ENCODE measurements at places on chromosomes 5 and 9.

DNA sequence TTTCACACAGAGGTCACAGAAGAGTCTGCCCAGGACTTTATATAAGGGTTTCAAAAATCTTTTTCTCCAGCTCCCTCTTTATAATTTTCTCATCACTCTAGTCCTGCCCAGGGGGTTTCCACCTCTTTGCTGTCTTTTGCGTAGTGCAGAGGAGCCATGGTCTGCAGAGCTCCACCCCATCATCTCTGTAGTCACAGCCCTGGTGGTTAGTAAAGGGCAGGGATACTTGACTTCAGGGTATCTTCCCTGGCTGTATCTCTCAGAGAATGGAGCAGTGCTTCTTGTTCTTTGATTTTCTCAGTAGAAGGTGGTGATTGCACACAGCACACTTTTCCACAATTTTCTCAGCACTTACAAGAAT is 900.6 kb upstream of the COX7C start:
- no peak for DNase-seq

DNA sequence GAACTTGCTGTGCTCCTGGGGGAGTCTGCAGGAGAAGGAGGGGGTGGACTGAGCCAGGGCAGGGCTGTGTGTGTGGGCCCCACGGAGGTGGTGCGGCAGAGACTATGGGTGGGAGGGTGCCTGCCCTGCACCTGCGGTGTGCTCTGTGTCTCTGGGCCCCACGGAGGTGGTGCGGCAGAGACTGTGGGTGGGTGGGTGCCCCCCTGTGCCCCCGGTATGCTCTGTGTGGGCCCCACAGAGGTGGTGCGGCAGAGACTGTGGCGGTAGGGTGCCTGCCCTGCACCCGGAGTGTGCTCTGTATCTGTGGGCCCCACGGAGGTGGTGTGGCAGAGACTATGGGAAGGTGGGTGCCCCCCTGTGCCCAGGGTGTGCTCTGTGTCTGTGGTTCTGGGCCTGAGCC is 103.7 kb downstream of the EHMT1 start:
- no peak for DNase-seq

DNA sequence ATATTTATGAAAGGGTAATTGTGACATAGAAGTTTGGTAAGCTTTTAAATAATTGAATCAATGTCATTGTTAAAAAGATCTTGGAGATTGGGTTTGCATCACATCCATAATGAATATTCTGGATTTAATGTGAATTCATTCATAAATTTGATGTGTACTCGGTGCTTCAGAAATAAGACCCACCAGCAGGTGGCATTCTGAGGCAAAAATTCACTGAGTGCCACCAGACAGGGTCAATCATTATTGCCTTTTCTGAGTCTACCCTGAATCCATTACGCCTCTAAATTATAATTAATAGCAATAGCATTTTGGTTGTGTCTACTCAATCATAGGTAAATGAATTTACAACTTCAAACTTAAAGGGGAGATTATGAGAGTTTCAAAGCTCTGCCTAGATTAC is 1.0 kb downstream of the TRPC7 start:
- no peak for DNase-seq

DNA sequence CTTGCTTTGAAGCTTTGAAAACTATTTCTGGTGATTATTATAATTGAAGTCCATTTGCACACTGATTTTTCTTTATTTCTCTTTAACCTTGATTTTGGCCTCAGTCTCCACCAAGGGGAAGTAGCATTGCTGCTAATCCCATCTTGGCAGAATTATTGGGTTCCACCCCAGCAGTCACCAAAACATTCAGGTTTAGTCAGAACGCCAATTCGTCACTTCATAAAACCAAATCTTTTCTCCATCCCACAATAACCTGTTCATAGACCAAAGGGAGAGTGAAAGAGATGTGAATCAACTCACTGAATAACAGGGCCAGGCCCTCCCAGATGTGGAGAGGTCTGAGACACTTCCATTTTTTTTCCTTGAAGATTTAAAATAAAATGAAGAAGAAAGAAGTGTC is 95.1 kb upstream of the VCAN start:
- no peak for DNase-seq

All from mammary epithelial cell (primary cell).